IPS DF 6.9 (cell line): ENCODE measurements at places on chromosomes 12 and 14.

DNA sequence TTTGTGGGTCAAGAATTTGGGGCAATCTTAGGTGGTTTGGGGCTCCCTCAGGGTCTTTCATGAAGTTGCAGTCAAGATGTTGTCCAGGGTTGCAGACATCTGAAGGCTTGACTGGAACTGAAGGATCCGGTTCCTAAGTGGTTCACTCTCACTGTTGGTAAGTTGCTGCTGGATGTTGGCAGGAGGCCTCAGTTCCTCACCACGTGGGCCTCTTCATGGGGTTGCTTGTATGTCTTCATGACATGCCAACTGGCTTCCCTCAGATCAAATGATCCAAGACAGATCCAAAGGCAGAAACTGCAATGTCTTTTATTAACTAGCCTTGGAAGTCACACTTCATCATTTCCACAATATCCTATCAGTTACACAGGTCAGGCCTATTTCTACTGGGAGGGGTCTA, 49.2 kb downstream of the ARF6 start:
- no peaks in the 10 kb centered on the region for H3K4me1 ChIP-seq
- no peaks in the 10 kb centered on the region for H3K27me3 ChIP-seq
- H3K36me3 ChIP-seq = no peaks in the 10 kb centered on the region
- no peak overlapping the region for H3K27ac ChIP-seq
- no peak overlapping the region for H3K4me3 ChIP-seq

GRCh38 chr12:94597268-94597667, 53.1 kb downstream of the TMCC3 start:
- no peaks in the 10 kb centered on the region for H3K4me1 ChIP-seq
- no peak overlapping the region for H3K4me3 ChIP-seq
- H3K27ac ChIP-seq = no peak overlapping the region
- DNase-seq = no peak
- no peaks in the 10 kb centered on the region for H3K36me3 ChIP-seq
- no peaks in the 10 kb centered on the region for H3K27me3 ChIP-seq

- DNase-seq = no peak
- no peak overlapping the region for H3K4me3 ChIP-seq
- H3K4me1 ChIP-seq = no peaks in the 10 kb centered on the region
- H3K36me3 ChIP-seq = no peaks in the 10 kb centered on the region
- no peak overlapping the region for H3K27ac ChIP-seq
These were observed 82.6 kb upstream of the USP44 start for GRCh38 chr12:95633732-95634465.

- no peak overlapping the region for H3K4me3 ChIP-seq
- no peaks in the 10 kb centered on the region for H3K4me1 ChIP-seq
- no peak overlapping the region for H3K27ac ChIP-seq
These were observed 55.6 kb downstream of the TRMT5 start for GRCh38 chr14:60925286-60925685.

GRCh38 chr14:94328196-94328595, 5.1 kb upstream of the SERPINA6 start:
- no peak overlapping the region for H3K27ac ChIP-seq
- no peaks in the 10 kb centered on the region for H3K4me1 ChIP-seq
- no peaks in the 10 kb centered on the region for H3K27me3 ChIP-seq
